HEK293T (cell line): ENCODE measurements at places on chromosomes 6 and 20.

- DNase-seq, result no peak
Measured at GRCh38 chr6:140385679-140386078, 1011.2 kb upstream of the CITED2 start.

DNA sequence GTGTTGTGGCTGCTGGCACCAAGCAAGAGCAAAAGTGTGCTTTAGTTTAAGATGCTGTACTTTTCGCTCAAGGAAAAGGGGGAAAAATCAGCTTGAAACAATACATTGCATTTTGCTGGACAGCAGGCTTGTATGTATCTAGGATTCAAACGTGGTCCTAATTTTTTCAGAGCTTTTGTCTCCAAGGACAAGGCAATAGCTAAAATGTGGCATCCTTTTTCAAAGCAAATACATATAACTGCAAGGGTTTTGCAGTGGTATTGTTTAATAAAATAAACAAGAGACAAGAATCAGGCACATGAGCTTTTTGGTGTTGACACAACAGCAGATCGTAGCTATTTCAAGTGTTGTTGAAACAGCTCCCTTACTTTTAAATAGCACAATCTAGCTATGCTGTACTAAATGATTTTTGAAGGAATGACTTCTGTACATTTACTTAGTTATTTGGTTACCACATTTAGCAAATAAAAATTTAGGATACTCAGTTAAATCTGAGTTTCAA, 137.0 kb upstream of the HEY2 start:
- no peak for DNase-seq

DNA sequence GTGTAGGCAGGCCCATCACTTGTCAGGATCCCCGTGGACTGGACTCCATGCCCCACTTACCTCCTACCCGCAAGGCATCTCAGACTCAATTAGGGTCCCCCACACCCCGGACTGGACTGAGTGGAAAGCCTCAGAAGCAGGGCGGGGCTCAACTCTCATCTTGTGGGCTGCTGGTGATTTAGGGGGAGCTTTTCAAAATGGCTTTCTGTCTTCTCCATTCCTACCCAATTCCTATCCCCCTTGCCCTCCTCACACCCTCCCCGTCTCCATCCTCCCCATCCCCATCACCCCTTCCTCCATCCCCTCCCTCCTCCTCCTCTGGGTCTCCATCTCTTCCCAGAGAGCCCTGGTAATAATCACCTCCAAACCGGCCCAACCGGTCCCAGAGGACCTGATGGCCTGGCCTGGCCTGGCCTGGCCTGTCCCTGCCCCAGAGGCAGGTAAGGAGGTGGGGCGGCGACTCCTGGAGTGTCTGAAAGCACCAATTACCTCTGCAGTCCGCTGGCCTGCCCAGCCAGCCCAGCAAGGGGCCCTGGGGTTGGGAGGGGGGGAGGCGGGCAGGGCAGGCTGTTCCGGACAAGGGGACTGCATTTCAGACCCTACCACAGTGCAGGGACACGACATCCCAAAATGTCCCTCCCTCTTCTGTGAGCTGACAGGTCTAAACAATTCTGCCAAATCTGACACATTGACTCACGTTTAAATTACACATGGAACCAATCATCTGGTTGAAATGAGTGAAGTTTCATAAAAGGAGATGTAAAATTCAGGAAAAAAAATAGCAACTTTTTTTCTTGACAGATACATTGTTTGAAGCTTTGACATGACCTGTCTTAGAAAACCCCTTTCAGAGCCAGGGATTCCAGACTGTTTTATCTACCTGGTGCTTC, 24.8 kb downstream of the MAFB start:
- no peak for DNase-seq

- no peak for DNase-seq
Measured at GRCh38 chr6:17251953-17252352, 29.2 kb upstream of the RBM24 start.

DNA sequence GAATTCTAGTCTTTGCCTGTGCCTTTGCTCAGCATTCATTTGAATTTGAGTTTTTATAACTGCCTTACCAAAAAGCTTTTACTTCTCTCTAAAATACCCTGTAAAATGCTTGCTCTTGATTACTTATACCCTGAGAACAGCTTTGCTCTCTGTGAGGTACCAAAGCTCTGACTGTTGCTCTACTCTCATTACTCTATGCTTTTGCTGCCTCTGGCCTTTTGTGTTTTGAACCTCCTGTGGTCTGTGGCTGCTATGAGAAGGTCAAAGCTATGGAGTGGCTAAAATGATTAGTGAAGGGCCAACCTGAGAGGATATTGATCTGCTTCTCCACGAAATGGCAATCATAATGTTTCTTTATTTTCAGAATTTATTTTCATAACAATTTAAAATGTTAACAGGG, 375.6 kb upstream of the IMPG1 start:
- no peak for DNase-seq

DNA sequence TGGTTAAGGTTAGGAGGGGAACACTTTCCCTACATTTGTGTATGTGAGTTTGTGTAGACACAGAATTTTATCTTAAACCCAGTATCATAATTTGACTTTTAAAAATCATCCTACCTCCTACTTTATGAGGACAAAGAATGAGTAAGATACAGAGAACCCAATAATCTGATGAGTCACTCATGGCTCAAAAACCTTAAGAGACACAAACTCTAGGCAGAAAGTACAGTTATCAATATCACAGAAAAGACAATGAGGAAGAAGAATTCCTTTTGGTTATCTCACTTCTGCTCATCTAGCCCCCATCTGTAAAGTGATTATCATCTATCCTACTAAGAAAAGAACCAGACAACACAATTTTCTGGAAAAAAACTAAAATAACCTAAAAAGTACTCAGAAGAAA, 87.7 kb downstream of the EPB41L2 start:
- no peak for DNase-seq

GRCh38 chr20:58011106-58011946, 217.1 kb downstream of the ANKRD60 start:
- DNase-seq, result no peak

- no peak for DNase-seq
Measured at GRCh38 chr20:34324541-34324940, 21.4 kb upstream of the AHCY start.

GRCh38 chr20:54356801-54357200, 118.6 kb upstream of the DOK5 start:
- DNase-seq, result no peak

DNA sequence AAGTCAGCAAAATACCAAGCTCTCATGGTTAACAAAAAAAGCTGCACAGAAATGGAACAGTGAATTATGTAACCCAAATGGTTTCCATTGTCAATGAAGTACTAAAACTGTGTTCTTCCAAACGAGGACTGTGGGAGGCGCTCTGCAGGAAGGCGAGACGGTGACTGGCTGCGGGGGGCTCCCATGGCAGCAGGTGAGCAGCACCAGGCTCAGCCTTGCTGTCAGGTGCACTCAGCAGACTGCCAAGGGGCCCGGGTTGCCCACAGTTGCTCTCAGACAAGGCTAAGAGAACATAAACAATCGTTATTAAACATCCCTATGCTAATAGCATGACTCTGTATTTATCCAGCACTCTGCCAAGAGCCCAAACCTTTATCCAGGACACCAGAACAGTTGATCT, 630.3 kb upstream of the ARID1B start:
- DNase-seq, result no peak

DNA sequence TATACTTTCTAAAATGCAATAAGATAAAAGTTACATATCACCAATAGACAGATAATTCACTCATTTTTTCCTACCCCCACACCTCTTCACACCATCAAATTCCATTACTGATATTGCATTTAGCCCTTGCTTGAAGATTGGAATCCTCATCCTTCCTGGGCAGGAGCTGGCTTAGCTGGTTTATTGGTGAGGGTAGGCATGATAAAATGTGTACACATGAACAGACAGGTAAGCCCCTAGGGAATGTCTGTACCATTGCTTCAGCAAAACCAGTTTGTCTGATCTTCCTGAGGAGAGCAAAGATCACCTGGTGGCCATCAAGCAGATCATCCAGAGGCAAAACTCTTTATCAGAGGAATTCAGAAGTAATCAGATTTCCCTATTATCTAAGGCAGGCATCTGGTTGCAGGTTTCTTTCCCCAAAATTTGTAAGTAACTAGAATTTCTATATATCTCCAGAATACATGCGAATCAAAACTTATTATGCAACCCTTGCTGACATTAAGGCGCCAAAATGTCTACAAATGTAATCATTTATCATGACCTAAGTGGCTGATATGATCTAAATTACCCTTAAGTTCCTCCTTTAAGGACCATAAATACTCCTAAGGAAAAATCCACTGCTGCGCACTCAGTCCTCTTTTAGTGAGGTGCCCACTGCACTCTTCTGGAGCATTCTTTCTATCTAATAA, 6.6 kb upstream of the FABP7 start:
- DNase-seq, result no peak

DNA sequence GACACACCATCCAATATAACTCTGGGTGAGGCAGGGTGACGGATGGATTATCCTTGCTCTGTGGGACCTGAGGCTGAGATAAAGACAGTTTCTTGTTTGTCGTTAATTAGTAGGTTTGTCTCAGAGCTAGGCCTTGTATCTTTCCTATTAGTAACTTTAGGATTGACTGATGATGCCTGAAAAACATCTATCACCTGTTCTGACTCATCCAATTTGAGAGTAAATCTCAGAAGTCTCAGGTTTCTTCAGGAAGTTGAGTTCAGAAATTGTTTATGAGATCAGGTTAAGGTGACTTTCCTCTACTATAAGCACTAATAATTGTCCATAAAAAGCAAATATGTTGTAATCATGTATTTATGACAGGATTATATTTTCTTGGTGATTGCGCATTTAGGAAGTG, 129.5 kb upstream of the SUPT3H start:
- DNase-seq, result no peak

DNA sequence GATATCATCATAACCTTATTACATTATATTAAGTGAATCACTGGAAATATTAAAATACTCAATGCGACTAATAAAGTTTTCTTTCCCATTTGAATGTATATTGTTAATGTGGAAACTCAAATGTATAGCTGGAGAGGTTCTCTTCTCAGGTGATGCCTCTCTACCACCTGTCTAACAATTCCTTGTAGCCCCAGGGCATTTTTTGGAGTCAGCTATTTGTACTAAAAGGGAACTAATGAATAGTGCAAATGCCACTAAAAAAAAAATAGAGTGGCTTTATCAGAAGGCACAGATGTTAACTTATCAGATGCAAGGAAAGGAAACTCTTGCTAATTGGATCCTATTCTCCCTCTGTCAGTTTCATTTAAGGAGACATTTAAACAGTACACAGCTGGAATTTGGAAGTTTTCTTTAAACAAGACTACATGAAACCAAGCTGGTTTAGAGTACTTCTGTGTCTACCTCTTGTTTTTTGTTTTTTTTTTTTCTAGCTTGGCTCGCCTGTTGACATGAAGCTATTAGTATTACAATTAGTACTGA, 897.0 kb upstream of the SLC35B3 start:
- DNase-seq, result no peak

- DNase-seq, result no peak
Measured at GRCh38 chr6:147016440-147016839, 187.8 kb upstream of the STXBP5 start.

DNA sequence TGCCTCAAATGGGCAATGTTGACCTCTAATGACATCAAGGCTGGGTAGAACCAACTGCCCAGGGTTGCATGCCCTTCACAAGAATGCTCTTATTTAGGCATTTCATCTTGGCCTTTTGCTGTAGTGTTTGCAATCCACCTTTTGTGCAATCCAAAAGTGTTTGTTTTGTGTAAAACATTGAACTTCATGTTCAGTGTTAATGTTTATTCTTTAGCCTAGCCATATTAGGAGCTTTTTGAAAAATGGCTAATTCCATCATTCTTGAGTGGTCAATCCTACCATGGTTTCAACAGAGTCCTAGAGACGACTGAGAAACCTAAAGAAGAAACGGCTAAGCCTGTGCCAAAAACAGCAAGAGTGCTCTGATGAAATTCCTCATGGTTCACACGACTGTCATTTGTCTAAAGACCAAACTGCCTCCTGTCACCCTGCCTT, 279.6 kb upstream of the PRDM1 start:
- DNase-seq, result no peak

GRCh38 chr6:63268574-63268973, 51.2 kb downstream of the LGSN start:
- DNase-seq, result no peak

DNA sequence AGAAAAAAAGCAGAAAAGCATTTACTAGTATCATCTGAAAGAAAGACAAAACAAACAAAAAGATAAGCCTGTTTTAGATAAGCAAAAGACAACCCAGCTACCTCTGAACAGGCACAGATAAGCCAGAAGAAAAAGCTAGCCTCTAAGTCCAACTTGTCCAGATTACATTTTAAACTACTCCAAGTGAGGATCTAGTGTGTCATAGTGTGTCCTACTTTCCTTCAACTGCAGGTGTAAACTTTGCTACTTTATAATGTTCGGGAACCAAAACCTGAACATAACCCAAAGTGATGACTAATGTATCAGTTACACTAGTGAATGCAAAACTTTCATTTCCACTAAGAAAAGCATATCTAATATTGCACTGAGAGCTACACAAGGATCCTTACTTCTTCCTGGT, 19.5 kb downstream of the ADNP start:
- no peak for DNase-seq

DNA sequence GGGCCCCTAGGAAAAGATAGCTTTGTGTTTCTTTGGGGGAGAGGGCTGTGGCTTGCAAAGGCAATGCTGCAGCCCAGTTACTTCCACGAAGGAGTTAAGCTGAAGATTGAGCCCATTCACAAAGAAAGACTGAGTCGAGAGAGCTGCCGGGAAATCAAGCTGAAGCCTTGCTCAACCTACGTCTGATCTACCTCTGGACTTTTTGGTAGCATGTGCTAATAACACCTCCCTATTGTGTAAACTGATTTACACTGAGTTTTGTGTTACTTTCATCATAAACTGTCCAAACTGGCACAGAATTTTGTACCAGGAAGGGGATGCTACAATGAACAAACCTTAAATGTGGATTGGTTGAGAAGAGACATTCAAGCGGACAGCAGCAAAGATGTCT, 23.5 kb downstream of the BANF2 start:
- DNase-seq, result no peak

GRCh38 chr6:85137865-85138264, 312.0 kb upstream of the NT5E start:
- DNase-seq, result no peak

DNA sequence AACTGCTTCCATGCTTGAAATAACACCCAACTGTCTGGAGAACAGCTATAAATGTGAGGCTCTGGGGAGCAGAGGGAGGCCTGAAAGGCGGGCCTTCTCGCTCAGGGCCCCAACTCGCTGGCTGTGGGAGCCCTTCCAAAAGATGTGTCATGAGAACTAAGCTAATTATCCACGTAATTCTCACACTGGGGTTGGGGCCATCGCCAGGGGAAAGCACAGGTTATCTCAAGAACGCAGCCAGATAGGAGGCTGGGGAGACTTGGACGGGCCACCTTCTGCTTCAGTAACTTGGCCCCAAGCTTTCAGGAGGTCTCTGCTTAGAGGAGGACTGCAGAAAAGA, 1.6 kb downstream of the PXDC1 start:
- DNase-seq, result no peak

- DNase-seq, result no peak
Measured at GRCh38 chr6:43257367-43258145, 14.3 kb downstream of the TTBK1 start.

DNA sequence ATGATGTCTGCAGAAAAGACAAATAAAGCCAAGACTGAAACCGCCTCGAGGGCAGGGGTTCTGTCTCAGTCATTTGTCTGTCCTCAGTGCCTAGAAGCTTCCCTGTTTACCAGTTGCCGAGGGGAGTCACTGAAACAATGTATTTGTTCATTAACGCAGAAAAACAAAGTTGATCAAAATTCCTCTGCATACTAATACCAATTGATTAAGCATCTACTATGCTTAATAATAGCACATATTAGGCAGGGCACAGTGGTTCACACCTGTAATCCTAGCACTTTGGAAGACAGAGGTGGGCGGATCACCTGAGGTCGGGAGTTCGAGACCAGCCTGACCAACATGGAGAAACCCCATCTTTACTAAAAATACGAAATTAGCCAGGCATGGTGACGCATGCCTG, 1.8 kb upstream of the FKBP5 start:
- DNase-seq, result no peak
